Activated CD4-positive, alpha-beta T cell treated with anti-CD3 and anti-CD28 coated beads, Interleukin-2, amount 50 U/mL, for 24 hours (primary cell): ENCODE measurements at places on chromosomes 11 and 22.

GRCh38 chr11:45847911-45848316 lies 639 bp downstream of the CRY2 start:
- DNase-seq, result no peak

DNA sequence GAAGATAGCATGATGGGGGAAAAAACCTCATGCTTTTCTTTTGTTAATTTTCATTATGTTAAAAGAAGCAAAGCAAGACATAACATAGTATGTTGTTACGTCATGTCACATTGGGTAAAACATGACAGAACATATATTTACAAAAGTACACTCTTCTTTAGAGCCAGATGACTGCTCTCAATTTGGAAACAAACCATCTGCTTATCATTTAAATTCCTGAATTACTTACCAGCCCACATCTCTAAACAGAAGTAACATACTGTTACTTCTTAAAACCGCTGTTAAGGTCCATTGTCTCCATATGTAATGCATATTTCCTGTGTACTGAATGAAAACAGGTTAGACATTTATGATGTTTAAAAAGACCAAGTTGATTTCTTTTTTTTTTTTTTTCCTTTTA lies 100.0 kb downstream of the TMEM135 start:
- no peak for DNase-seq

- no peak for DNase-seq
Observed at GRCh38 chr22:33867118-33867866, 53.0 kb downstream of the LARGE1 start.

DNA sequence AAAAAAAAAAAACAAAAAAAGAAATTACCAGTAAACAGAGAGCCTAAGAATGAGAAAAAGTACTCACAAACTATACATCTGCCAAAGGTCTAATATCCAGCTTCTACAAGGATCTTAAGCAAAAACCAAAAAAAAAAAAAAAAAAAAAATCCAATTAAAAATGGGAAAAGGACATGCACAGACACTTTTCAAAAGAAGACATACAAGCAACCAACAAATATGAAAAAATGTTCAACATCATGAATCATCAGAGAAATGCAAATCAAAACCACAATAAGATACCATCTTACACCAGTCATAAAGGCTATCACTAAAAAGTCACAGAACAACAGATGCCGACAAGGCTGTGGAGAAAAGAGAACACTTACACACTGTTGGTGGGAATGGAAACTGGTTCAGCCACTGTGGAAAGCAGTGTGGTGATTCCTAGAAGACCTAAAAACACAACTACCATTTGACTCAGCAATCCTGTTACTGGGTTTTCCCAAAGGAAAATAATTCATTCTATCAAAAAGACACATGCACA lies 18.3 kb downstream of the MS4A6A start:
- no peak for DNase-seq

GRCh38 chr22:38754751-38755154 lies 1.0 kb downstream of the SUN2 start:
- DNase-seq, result no peak

DNA sequence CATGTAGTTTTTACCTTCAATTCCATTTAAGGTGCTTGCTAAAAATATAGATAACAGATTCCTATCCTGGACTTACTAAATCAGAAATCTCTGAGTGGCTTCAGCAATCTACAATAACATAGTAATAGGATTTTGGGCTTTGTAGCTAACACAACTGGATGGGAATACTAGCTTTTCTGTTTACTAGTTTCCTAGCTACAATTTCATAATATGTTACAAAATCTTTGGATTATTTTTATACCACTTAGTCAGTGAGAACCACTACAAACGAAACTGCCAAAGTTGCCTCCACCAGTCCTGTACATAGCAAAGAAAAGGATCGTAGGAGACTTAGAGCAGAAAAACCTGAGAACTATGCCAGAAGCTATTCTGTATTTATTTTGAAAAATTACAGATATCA lies 87.7 kb upstream of the ANO3 start:
- DNase-seq, result no peak

DNA sequence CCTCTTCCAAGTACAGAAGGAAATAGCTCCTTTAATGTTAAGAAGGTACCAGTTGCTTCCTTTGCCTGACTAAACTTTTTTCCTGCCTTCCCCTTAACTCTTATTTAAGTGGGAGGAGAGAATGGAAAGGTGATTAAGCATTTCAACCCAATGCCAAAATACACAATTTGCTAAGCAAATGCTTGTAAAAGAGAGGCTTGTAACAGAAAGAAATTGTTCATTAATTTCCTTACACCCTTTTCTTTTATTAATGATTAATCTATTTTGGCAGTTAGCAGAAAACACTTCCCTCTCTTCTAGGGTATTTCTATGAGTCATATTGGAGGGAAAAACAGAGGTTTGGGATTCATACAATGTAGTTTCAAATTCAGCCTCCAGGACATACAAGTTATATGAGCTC lies 427.6 kb upstream of the FAT3 start:
- no peak for DNase-seq

DNA sequence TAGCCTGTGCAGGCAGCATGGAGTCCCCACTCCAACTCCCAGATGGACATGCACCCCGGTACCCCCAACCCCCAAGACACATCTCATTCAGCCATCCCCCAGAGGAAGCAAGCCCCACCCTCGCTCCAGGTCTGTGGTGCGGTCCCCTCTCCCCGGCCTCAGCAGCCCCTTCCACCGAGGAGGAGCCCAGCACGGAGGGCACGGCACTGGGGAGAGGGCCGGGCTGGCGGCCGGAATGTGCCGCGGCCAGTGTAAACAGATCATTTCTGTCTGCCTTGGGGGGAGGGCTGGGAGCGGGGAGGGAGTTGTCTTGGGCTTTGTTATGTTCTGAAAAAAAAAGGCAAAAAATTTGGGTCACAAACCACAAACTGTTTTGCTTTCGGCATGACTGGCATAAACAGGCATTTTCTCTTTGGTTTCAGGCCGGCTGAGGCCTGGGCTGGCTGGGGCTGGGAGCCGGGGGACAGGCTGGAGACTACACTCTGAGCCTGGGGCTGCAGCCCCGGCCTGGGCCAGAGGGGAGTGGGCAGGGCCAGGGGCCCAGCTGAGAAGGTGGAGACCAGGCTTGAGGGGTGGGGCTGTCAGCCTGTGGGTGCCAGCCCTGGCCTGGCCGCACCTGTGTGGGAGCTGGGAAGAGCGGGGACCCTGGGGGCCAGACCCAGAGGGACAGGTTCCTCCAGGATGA lies 16.8 kb downstream of the IGF2 start:
- no peak for DNase-seq

GRCh38 chr22:30286813-30287647 lies 2.3 kb downstream of the CASTOR1 start:
- peak; percentile 88 for DNase-seq

GRCh38 chr11:46247659-46248058 lies 29.8 kb upstream of the CREB3L1 start:
- DNase-seq, result no peak

DNA sequence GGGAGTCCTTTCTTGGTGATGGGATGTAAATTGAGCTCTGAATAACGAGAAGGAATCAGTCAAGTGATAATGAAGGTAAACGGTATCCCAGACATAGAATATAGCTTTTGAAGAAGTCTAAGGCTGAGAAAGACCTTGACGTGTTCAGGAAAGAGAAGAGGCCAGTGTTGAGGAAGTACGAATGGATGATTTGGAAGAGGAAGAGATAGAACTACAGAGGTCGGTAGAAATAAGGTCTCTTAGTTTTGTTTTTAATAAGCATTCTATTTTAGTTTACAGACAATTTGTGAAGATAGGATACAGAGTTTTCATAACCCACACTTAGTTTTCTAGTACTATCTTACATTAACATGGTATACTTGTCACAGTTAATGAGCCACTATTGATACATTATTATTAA lies 1598.1 kb downstream of the FAM181B start:
- DNase-seq, result no peak

GRCh38 chr11:22079133-22079872 lies 113.6 kb upstream of the ANO5 start:
- DNase-seq, result no peak

- no peak for DNase-seq
Observed at GRCh38 chr11:60240662-60241061, 2.3 kb downstream of the MS4A4E start.

DNA sequence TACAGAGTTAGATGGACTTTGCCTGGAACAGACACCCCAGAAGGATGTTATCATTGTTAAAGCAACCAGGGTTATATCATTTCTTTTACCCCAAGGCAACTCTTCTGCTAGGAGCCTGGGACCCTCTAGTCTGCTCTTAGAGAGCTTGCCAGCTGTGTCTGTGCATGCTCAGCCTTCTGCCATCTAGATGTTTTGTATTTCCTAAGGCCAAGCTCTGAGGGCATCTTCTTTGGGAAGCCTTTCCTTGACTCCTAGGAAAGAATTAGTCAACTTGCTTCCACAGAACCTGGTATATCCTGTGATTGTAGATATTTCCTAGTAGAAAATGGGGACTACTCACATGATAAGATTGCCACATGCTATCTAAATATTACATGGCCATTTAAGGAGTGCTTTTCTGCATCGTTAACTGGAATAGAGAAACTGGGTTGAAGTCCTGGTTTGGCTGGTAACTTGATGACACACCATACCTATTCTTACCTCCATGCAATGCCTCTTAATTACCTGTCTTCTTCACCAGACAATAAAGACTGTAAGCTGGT lies 87.6 kb downstream of the STIM1 start:
- DNase-seq, result no peak

GRCh38 chr22:26330971-26331625 lies 98.0 kb upstream of the ASPHD2 start:
- DNase-seq, result peak; percentile 18

- no peak for DNase-seq
Observed at GRCh38 chr11:36044636-36045035, 100.8 kb downstream of the LDLRAD3 start.

- no peak for DNase-seq
Observed at GRCh38 chr22:49449811-49450446, 377.7 kb downstream of the BRD1 start.

GRCh38 chr22:29663180-29663821 lies 56.5 kb upstream of the CABP7 start:
- no peak for DNase-seq

DNA sequence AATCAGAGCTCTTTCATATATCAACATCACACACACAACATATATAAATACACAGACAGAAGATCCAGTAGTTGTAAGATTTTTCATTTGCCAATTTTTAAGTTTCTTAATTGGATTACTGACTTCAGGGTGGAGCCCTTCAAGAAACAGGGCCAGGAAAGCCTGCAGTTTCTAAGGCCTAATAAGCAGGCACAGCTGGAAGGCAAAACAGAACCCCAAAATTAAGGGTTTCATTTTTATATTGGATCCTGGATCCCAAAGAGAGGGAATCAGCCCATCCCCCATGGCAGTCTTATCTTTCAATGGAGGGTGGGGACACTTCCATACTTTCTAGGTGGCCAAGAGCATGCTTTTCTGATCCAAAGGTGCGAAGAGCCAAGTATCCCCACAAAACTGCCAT lies 4.7 kb upstream of the C1QTNF6 start:
- no peak for DNase-seq

GRCh38 chr11:15878756-15879155 lies 477.6 kb downstream of the SOX6 start:
- DNase-seq, result no peak

GRCh38 chr11:8732748-8733241 lies 50.2 kb downstream of the RPL27A start:
- no peak for DNase-seq

GRCh38 chr11:118903204-118904015 lies 19.7 kb downstream of the CXCR5 start:
- no peak for DNase-seq

GRCh38 chr11:57095896-57096295 lies 85.9 kb upstream of the LRRC55 start:
- no peak for DNase-seq

DNA sequence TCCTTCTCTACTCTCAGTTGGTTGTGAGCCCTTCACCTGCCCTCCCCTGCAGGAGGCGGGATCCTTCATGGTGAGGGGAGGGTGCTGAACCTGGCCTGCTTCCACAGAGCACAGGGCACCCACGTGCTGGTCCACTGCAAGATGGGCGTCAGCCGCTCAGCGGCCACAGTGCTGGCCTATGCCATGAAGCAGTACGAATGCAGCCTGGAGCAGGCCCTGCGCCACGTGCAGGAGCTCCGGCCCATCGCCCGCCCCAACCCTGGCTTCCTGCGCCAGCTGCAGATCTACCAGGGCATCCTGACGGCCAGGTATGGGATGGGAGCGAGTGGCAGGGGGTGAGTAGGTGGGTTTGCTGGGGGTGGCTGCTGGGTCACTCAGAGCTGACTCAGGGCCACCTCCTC lies 6.3 kb downstream of the SSH3 start:
- no peak for DNase-seq

GRCh38 chr11:130815097-130815802 lies 101.0 kb downstream of the SNX19 start:
- no peak for DNase-seq

DNA sequence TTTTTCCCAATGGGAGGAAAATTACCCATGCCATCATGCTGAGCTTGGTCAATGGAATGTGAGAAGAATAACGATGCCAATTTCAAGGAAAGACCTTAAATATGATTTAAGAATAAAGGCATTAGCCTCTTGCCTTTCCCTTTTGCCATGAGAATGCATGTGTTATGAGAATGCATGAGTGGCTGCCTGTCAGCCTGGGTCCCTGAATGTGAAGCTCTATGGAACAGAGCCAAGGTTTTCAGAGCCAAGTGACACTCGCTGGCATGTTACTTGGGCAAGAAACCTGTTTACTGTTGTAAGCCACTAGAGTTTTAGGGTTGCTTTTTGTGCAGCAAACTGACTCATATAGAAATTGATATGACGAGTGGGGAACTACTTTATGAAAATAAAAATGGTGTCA lies 75.7 kb downstream of the JRKL start:
- no peak for DNase-seq

DNA sequence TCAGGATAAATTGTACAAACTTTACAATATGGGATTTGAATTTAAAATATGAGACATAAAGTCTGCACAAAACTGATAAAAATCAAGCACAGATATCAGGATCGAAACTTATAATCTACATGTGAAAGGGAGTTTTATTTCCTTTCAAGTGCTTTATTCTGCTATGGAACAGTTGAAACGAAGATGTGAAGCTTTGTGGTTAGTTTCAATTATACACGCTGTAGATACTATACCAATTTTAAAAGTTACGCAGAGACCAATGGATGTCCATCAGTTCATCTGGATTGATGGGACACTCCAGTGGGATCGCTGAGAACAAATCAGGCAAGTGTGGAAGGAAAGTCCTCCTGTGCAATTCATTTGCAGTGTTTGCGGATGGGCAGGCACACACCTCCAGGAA lies 34.5 kb upstream of the CAT start:
- no peak for DNase-seq

- DNase-seq, result no peak
Observed at GRCh38 chr11:62459080-62459479, 40.2 kb downstream of the SCGB1A1 start.

GRCh38 chr22:40289991-40290459 lies 56.3 kb upstream of the ADSL start:
- DNase-seq, result peak; percentile 65

GRCh38 chr11:45097721-45098493 lies 48.5 kb upstream of the PRDM11 start:
- DNase-seq, result no peak

- DNase-seq, result no peak
Observed at GRCh38 chr22:23156286-23156685, 11.0 kb downstream of the RAB36 start.
